Activated naive CD4-positive, alpha-beta T cell treated with Interleukin-2 at 50 U/mL for 16 hours (primary cell): ENCODE measurements at places on chromosomes 1 and 21.
A peak's percentile ranks its signal among the peaks of the same experiment; 100 is the strongest.

DNA sequence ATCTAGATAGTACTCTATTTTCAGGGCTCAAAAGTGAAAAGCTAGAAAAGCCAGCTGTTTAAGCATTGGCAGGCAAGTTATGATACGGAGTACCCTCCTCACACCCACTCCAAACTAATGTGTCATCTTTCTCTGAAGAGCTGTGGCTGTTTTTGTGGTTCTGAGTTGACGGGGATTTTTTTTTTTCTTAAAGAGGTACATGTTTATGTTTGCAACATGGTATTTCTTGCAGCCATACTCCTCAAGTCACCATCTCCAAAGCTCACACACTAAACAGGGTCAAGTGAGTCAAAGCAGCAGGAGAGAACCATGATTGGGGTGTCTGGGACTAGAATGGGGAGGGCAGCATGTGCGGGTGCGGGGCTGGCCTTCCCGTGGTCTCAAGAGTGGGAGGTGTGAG is 347.2 kb downstream of the DISC1 start:
- DNase-seq: peak; percentile 6

DNA sequence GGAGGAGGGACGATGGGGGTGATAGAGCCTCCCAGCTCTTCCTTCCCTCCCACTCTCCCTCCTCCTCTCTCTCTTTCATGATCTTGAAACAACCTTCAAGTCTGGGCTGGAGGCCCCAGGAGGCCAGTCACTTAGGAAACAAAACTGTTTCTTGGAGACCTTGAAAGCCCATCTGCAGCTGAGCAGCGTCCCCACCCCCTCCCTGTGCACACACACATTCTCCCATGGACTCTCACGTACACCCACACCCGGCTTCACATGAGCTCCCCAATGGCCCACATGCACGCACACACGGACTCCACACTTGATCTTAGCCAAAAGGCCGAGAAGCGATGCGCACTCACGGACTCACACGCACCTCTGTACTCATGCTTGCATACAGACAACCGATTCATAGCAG is 3.2 kb upstream of the ATP1A2 start:
- no peak for DNase-seq

GRCh38 chr1:55426156-55426555 is 211.0 kb upstream of the USP24 start:
- DNase-seq: no peak

GRCh38 chr1:20573987-20574386 is 14.9 kb upstream of the CDA start:
- no peak for DNase-seq

DNA sequence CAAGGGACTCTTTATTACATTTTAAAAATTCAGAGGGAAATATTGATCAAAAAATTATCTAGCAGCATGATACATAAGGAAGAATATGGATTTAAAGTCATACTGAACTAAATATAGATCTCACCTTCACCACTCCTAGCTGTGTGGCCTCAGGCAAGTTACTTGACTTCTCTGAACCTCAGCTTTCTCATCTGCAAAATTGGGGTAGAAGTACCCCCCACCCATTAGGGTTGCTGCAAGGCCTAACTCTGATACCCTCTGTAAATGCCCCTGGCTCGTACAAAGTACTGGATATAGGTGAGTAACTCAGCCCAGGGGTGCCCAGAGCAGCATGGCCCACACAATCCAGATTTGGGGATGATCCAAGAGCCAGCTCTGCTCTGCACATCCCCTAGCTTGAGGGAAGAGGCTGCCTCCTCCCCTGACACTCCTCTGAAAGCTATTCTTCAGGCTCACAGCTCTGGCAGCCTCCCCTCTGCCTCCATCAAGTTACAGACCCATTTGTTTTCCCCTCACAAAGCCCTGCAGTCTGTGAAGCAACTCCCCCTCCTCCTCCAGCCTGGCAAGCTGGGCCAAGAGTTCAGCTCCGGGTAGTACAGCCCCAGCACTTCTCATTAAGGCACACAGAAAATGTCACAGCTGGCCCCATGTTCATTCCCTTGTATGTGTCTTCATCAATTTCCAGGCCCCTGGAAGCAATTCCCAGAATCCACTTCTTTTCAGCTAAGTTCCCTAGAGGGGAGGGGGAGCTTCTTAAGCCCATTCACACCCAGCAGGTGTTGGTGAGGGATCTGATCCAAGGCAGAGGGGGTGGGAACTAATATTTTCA is 143.7 kb downstream of the PLPP3 start:
- no peak for DNase-seq

DNA sequence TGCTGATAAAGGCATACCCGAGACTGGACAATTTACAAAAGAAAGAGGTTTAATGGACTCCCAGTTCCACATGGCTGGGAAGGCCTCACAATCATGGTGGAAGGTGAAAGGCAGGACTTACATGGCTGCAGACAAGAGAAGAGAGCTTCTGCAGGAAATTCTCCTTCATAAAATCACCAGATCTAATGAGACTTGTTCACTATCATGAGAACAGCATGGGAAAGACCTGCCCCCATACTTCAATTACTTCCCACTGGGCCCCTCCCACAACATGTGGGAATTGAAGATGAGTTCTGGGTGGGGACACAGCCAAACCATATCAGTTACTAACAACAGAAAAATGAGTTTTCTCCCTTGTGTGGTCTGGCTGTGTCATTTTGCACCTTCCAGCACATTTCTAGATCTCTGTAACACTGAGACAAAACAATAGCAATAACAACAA is 741.4 kb downstream of the KCNT2 start:
- DNase-seq: no peak

GRCh38 chr1:181062836-181063428 is 25.6 kb upstream of the IER5 start:
- peak; percentile 23 for DNase-seq

GRCh38 chr1:89566761-89567174 is 42.1 kb downstream of the LRRC8B start:
- no peak for DNase-seq

DNA sequence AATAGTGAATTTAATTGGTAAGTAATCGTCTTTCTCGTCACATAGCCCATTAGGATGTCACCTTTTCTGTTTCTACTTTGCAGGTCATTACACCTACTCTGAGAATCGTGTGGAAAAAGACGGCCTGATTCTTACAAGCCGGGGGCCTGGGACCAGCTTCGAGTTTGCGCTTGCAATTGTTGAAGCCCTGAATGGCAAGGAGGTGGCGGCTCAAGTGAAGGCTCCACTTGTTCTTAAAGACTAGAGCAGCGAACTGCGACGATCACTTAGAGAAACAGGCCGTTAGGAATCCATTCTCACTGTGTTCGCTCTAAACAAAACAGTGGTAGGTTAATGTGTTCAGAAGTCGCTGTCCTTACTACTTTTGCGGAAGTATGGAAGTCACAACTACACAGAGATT is 23.3 kb downstream of the PARK7 start:
- no peak for DNase-seq

DNA sequence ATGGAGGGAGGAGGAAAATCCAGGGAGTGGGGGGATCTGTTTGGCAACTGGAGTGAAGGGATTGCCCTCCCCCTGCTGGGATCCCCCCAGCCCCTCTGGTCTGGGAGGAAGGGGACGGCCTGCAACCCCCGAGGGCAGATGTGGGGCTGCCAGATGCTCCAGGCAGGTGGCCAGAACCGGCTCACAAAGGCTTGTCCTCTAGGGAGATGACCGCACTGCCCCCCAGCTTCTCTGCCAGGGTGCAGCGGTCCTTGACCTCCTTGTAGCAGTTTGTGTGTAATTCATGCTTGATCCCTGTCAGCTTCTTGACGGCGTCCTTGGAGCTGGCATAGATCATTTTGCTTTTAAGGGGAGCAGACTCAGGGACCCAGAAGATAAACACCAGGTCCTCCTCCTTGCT is 69.2 kb downstream of the ROR1 start:
- DNase-seq: no peak

- no peak for DNase-seq
Observed at GRCh38 chr1:234503193-234504050, 24.4 kb upstream of the TARBP1 start.

DNA sequence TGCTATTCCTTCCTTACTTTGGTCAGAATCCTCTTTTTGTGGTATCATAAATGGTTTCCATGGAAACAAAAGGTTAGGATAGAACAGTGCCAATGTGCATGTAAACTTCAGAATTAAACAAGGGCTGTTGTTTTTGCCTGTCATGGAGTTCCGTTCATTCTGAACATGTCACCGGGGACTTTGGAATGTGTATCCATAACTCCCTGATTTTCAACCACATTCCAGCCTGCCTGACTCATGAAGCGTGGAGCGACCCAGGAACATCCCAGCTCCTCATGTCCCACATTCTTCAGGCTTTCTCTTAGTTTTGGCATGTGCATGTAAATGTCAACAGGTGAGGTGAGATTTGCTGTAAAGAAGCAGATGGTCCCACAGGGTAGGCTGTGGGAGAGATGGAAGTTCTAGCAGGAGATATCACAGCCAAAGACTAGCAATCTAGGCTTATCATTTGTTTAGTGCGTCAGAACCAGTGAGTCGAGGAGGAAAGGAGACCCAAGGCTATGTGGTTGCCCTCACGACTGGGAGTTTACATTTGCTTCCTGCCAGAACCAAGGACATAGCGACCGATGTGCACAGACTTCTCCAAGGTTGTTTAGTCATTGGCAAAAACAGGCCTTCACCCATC is 23.0 kb upstream of the DNAJC11 start:
- DNase-seq: no peak

DNA sequence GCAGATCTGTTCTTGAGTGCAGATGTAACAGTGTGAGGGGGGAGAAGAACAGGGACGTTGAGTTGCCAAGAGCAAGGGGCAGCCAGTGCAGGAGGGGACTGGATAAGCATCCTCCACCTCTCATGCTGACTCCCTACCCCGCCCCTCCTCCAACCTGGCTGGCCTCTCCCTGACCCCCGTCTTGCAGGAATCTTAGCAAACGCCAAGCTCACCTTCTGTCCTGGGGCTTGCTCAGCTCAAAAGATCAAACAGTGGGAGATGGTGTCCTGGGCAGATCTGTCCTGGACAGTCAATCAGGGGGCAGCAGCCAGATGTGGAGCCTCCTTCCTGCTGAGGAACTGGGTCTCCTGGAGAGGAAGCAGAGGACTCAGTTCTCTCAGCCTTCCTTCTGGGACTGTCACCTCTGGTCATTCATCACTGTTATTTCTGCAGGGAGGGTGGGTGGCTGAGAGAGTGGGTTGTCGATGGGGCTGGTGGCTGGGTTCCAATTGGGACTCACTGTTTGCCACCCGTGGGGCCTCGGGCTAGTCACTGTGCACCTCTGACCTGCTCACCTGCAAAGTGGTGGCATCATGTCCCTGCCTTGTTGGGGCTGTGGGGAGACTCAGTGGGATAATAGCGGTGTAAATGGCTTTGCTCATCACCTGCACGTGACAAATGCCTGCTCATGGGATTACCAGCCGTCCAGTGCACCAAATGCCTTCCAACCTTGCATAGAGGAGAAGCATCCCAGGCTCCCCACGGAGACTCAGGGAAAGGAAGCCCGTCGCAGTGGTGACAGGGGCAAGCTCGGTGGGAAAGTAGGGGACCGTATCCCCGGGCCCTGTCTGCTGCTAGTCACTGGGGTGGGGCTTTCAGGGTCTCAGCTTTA is 154.4 kb downstream of the PTPRU start:
- no peak for DNase-seq

DNA sequence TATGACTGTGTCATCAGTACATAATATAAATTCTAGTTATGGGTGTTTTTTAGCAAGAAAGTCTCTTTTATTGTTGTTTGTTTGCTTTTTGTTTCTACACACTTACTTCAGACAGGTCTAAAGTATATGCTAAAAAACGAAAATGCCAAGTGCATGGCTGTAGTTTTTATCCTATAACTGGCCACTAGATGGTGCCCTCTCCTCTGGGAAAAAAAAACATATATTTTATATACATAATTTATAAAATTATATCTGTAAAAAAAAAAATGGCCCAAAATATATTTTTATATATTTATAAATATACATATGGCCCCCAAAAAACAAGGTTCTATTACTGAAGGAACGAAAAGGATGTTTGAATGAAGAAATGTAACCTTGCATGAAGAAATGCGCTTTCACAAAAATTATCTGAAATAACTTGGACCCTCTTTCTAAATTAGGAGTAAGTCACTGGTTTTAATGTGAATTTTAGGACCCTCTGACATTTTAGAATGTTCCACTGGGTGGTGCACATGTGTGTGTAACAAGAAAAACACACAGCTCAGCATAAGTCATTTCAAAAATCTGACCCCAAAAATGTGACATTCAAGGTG is 93.5 kb downstream of the TTLL7 start:
- no peak for DNase-seq

DNA sequence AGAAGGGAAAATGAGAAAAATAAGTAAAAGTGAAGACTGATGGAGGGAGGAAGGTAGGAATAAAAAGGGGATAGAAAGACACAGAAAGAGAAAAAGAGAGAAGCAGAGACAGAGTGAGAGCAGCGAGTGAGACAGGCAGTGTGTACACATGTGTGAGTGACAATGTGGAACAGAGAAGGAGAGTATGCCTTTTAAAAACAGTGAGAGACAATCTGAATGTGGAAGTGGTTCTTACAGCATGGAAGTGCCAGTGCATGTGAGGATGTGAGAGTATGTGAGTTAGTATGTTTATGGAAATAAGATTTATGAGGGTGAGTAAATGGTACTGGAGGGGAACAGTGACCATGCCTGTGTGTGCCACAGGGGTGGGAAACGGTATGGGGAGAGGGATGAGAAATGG is 1.2 kb downstream of the NEGR1 start:
- no peak for DNase-seq

DNA sequence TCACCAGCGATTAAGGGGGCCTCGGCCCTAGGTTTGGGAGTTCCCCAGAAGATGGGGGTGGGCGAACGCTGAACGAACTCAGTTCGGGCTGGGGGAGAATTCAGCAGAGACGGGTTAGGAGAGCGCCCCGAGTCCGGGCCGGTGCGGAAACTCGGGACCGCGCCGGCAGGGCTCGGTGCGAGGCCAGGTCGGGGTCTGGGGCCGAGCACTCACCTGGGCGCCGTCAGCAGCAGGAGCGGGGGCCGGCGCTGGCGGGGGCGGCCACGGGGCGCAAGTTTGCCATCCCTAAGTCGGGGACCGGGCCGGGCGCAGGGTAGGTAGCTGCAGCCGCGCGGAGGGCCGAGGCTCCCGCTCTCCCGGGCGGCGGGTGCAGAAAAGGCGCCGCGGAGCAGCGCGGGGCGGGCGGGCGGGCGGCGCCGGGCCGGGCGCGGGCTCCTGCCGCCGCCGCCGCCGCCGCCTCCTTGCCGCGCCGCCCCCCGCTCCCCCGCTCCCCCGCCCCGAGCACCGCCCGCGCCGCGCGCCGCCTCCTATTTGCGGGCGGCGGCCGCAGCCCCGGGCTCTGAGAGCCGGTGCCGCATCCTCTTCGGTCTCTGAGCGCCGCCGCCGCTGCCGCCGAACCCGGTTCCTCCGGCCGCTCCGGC is 349 bp downstream of the ADGRB2 start:
- no peak for DNase-seq

DNA sequence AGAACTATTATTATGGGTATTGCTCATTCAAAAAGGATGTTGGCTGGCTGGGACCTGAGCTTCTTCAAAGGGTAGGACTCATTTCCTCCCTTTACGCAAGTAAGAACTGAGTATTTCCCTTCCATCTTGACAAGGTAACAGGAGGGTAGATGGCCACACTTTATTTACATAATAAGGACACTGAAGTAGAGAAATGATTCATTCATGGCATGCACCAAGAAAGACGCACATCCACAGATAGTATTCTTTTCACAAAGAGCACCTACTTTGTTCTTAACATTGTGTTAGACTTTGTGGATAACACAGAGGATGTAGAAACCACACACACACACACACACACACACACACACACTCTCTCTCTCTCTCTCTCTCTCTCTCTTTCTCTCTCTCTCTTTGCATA is 82.9 kb downstream of the FAM78B start:
- DNase-seq: no peak
